ENCODE measurements at places on chromosomes 5 and 9.
A peak's percentile ranks its signal among the peaks of the same experiment; 100 is the strongest.

GRCh38 chr9:96199006-96199405 lies 103.0 kb downstream of the HSD17B3 start:
- no peak for DNase-seq

- no peak for DNase-seq
Observed at GRCh38 chr5:129760636-129761325, 12.9 kb downstream of the MINAR2 start.

- DNase-seq: no peak
Observed at GRCh38 chr5:126794157-126794828, 17.4 kb downstream of the LMNB1 start.

DNA sequence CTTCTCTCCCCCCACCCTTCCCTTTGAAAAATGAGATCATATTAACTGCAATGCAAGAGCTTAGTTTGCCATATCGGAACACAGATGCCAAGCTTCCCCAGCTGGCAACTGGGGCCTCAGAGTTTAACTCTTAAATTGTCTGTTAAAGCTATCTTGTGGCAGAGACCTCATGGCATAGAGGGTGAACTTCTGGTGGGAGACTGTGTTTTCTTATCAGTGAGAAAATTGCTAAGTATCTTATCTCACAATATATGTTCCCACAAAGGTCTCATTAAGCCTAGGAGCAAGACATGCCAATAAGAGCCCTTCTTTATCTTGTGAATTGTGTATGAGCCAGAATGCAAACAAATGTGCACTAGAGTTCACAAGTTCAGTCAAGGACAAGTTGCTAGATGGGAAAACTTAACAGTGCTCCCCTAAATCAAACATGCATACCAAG lies 12.3 kb downstream of the NFIB start:
- DNase-seq: no peak

- DNase-seq: no peak
Observed at GRCh38 chr5:107578051-107578635, 92.6 kb downstream of the EFNA5 start.

- DNase-seq: no peak
Observed at GRCh38 chr9:95793924-95794828, 81.3 kb upstream of the ERCC6L2 start.

GRCh38 chr5:36305571-36306326 lies 4.0 kb upstream of the RANBP3L start:
- DNase-seq: peak; percentile 50

- DNase-seq: no peak
Observed at GRCh38 chr5:107876906-107877305, 206.2 kb upstream of the EFNA5 start.

DNA sequence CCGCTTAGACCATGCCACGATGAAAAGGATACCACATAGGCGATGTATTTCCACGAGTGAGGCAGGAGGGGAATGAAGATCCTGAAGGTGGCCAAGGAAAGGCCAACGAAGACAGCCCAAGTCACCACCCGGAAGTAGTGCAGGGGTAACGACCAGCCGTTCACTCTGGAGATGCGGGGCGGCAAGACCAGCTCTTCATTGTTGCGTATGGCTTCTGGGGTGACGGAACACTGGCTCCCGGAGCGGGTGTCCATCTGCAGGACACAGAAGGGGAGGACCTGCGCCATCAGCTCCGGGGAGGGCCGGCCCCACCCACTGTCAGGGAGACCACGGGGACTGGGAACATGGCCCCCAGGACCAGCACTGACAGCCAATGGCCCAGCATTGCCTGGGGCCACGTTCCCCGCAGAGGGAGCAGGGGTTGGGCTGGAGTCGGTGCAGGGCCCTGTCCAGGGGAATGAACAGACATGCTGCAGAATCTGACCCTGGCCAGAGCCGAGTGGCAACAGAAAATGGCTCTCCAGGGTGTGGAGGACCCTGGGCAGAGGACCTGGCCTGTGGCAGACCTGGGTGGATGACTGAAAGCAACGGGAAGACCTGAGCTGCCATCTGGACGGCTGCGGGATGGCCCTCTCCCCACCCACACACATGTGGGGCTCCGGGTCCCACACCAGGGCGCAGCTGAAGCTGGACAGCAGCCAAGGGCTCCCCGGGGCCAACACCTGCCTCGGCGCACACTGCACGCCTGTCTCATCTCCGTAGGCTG lies 17.7 kb downstream of the ZDHHC11B start:
- no peak for DNase-seq

DNA sequence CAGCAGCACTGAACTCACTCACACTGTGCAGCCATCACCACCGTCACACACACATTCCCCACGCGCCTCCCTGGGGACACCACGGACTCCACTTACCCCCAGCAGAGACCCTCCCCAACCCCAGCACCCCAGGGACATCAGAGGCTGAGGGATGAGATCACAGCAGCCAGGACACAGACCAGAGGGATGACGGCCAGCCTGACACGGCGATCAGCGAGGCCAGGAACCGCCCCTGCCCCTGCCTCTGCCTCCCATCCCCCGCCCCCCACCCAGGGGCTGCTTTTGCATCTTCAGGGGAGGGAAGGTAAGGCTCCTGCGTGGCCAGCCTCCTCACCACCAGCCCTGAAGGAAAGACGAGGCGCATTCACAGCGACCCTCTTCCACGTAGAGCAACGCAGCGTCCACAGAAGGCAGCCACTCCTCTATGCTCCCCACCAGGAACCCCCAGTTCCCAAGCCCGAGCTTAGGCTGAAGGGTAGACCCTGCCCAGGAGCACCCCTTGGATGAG lies 104.5 kb downstream of the VAV2 start:
- DNase-seq: no peak

DNA sequence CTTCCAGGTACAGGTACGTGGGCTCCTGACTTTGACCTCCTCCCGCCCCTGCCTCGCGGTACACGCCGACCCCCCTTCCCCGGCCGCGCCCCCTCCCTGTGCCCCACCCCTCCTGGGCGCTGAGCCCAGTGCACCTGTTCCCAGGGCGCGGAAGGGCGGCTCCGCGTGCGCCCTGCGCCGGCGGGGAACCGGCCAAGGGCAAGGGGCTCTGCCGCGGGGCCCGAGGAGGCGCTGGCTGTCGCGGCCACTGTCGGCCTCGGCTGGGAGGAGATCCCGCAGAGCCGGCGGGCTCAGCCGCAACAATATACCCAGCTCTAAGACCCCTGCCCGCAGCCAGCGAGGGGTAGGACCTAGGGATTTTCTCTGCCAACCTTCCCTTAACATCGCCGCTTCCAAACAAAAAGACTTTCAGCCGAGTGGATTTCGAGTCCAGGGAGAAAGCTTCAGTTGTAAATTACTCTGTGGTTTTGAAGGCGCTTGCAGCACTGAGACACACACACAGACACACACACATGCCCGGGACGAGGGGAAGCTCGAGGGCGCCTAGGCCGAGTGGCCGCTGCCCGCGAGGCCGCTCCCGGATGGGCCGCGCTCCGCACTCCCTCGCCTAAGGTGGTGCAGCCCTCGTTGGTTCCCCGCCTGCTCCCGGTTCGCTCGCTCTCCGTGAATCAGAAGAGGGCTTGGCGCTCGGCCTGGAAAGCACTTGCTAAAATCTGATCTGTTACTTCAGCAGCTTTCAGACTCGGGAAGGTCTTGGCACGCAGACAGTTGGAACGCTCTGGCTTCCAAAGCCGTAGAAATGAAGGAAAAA lies 1.2 kb downstream of the FGF18 start:
- no peak for DNase-seq
